Stimulated activated CD4-positive, alpha-beta T cell treated with anti-CD3 and anti-CD28 coated beads, TNF-alpha, amount 100 ng/mL, for 1 hour (primary cell): ENCODE measurements at places on chromosomes 7 and 10.

GRCh38 chr10:122102146-122102868 is 113.3 kb downstream of the TACC2 start:
- DNase-seq, result no peak

DNA sequence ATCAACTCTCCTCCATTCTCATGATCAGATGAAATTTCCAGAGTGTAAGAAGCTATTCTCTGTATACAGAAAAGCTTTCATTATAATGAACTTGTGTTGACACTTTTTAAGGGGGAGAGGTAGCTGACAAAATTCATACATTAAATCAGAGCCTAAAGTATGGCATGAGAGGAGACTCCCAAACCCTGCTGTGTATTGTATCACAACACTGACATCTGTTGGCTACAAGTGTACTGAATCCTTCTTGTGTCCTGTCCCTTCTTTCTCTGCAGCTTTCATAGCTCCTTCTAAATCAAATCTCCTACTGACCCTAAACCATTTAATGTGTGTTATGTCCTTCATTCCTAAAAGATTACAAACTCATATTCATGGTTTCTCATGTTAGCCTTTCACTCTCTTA is 70.9 kb downstream of the GCC1 start:
- DNase-seq, result no peak

DNA sequence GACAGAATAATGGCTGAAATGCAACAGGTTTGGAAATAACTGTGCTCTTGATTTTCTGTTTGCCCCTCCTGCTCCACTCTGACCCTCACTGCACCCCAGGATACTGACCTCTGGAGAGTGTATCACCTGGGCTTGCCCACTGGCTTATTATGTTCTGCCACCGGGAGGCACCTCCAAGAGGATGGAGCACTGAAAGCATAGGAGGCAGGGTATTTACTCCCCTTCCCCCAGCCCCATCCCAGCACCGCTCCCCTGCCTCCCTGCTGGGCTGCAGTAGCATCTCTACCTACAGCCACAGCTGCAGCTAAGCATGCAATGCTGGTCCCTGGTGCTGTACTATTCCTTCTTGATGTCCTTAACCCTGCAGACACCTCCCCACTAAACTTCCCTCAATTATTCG is 26.4 kb downstream of the RAB11FIP2 start:
- no peak for DNase-seq

- DNase-seq, result no peak
These were observed 110.7 kb downstream of the RALA start for GRCh38 chr7:39733881-39734632.

DNA sequence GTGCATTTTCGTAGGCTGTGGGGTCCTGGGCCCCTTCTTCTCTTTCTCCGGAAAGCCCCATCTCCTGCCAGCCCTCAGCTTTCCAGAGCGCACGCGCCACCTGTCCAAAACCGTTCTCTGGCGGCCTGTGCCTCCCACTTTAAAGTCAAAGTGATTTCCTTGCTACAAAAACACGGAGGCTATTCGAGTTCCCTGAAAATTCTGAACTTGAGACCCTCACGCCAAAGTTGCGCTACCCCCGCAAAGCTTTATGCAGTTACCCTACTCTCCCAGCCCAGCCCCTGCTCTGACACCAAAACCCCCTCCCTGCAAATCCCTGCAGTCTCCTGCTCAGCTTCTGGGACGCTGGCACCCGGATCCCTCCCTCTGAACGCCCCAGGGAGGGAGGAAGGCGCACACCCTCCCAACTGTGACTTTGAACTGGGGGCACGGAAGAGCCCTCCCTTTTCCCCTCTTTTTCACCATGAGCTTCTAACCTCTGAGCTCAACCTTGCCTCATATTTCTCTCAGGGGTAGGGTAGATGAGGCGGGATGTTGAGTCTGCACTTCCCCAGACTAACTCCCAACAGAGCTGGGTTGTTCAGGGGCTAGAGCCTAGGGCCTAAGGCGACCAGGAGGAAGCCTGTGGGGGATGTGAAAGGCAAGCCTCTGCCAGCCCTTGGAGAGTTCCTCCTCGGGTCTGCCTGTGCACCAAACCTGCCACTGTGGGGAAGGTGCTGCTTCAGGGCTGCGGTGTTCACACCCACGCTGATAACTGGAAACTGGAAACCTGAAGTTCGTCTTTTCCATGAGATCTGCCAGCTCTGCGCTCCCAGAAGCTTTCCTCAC is 2.7 kb upstream of the PAX4 start:
- no peak for DNase-seq

DNA sequence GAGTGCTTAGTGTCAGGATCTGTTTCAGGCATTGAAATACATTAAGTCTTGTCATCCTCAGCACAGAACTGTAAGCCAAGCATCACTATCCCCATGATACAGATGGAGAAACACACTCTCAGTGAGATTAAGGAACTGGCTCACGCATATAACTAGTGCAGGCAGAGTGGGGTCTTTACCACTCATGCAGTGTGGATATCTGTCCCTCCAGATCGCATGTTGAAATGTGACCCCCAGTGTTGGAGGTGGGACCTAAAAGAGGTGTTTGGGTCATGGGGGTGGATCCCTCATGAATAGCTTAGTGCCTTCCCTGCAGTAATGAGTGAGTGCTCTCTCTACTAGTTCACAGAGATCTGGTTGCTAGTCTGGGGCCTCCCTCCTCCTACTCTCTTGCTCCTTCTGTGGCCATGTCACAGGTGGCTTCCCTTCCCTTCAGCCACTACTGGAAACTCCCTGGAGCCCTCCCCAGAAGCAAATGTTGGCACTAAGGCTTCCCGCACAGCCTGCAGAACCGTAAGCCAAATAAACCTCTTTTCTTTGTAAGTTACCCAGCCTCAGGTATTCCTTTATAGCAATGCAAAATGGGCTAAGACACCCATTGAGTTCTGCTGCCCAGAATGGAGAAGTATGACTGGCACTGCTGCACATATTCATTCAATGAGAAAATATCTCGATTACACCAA is 31.8 kb upstream of the MSMB start:
- no peak for DNase-seq

GRCh38 chr7:91039033-91039432 is 225.2 kb upstream of the FZD1 start:
- DNase-seq, result no peak

GRCh38 chr7:44043902-44044301 is 600 bp upstream of the DBNL start:
- no peak for DNase-seq

- DNase-seq, result no peak
These were observed 64.0 kb downstream of the INPP5A start for GRCh38 chr10:132601567-132601966.

- DNase-seq, result no peak
These were observed 2.5 kb downstream of the GRK5 start for GRCh38 chr10:119209736-119210355.

DNA sequence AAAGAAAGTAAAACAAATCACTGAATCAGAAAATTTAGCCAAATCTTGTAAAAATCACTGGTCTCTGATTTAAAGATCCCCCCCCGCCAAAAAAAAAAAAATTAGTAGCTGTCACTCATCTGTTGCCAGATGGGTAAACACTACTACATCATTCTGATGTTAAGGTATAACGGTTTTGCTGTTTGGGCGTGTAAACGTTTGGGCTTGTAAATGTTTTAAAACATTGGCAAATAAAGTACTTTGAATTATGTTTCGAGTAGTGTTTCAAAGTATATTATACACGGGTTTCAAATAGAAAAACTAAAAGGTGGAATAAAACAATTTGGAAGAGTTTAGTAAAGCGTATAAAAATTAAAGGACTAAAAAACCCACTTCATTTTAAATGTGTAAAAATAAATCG is 1.5 kb downstream of the TMEM229A start:
- DNase-seq, result no peak

GRCh38 chr7:8585591-8585990 is 152.2 kb downstream of the NXPH1 start:
- no peak for DNase-seq

DNA sequence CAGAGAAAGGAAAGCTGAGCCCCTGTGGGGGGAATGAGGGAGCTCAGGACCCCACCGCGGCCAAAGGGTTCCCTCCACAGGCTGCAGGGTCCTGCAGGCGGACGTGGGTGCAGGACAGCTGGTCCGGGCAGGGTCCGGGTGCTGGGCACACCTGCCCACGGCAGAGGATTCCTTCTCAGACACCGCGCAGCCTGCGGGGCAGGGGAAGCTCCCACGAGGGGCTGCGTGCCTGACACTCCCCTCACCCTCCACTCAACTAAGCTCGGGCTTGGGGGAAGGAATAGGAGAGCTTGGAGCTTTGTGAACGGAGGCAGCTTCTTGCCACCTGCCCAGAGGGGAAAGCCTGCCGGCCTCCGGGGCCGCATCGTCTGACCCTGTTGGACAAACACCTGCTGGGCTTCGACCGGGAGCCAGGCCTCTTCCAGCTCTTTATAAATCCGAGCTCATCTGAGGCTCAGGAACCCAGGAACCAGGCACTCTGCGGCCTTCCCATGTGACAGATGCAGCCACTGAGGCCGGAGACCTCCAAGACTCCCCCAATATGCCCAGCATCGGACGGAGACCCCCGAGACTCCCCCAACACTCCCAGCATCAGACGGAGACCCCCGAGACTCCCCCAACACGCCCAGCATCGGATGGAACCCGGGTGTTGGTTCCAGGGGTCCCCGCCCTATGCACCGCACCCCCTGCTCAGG is 97.3 kb downstream of the PDGFA start:
- DNase-seq, result no peak

- no peak for DNase-seq
These were observed 1.0 kb upstream of the ENO4 start for GRCh38 chr10:116848032-116848943.

DNA sequence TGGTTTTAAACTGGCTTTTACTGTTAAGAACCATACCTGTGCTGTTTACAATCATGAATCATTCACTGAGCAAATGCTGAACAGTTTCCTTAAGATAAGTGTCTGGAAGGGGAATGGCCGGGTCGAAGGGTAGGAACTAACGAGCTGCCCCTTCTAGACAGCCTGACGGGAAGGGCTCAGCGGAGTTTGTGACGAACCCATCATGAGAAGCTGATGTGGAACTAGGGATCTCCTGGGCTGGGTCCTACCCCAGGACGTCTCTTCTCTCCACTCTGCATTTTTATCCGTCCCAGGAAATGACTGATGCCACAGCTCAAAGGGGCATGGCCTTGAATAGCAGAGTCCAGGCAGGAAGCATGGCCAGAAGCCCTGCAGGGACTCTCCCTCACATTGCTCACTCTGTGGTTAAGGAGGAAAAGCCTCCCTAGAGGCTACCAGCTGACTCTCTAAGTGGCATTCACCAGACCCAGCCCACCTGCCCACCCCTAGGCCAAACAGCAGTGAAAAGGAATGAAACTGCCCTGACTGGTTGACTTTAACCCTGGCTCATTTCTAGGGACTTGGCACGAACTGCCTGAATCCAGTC is 112.0 kb downstream of the PFKFB3 start:
- no peak for DNase-seq

- no peak for DNase-seq
These were observed 856 bp downstream of the SSMEM1 start for GRCh38 chr7:130208516-130208915.

- no peak for DNase-seq
These were observed 73.4 kb downstream of the SORCS1 start for GRCh38 chr10:107091126-107091525.

- no peak for DNase-seq
These were observed 106.9 kb upstream of the FAM3C start for GRCh38 chr7:121503039-121503438.
